GM04504 (cell line): ENCODE measurements at places on chromosomes 7 and 10.

DNA sequence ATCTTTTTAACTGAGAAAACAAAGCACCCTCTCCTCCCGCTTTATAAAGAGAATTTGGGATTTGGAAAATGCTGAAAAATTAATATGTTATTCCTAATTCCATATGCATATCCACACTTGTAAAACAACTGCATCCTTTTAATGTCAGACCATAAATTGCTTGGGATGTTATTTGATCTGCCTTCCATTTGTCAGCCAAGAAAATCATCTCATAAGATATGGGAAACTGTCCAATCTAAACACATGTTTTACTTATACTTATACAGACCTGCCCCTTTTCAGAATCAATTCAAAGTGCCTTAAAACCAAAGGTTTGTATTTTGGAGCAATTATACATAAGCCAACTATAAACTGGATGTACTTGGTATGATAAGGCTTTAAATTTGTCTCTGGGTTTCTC lies 595.5 kb upstream of the PFKP start:
- DNase-seq = no peak

GRCh38 chr10:60711496-60711895 lies 66.8 kb upstream of the CDK1 start:
- DNase-seq = no peak

- DNase-seq = no peak
Observed at GRCh38 chr7:24130631-24131030, 153.4 kb upstream of the NPY start.

- DNase-seq = no peak
Observed at GRCh38 chr10:66804962-66805361, 120.9 kb upstream of the LRRTM3 start.

DNA sequence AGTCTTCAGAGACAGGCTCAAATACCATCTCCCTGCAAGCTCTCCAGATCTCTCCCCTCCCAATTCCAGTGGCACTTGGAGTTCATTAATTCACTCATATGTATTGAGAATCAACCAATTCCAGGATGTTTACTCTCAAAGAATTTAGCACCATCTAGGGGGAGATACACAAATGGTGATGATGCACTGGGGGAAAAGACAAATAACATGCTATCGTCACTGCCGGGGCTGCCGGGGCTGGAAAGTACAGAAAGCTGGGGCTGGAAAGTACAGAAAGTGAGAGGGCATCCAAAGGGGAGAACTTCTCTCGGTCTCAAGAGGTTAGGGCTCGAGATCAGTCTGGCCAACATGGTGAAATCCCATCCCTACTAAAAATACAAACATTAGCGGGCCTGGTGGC lies 118.7 kb downstream of the MKX start:
- no peak for DNase-seq

- DNase-seq = no peak
Observed at GRCh38 chr7:149194799-149195179, 557 bp upstream of the ZNF282 start.

DNA sequence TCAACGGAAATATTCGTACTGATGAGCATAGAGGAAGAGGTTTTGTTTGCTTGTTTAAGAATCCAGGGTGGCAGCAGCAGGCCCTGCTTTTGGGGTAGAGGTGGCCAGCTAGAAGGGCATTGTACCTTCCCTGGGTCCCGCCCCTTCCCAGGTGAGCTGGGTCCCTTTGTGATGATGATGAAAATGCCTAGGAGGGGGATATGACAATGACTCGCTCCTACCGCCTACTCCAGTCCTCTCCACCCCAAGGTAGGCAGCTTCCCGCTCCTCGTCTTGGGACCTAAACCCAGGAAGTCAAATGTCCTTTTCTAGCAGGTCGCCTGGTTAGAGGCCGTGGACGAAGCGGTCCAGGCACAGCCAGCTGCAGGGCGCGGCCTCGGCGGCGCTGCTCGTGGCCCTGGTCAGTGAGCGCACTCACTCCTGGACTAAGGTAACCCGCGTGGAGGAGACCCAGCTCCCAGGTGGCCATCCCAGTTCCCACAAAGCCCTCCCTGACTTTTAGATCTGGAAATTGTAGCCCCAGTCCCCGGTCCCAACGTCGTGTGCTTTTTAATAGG lies 141.4 kb downstream of the LSMEM1 start:
- no peak for DNase-seq
